Daoy (cell line): ENCODE measurements at places on chromosomes 6 and 20. TPM values are rescaled to one million over a fixed set of nuclear protein-coding genes. Genes with fewer than 3 reads are reported as not detected.

The TMC2 gene
- not detected in 2 replicates for total RNA-seq

The ADTRP gene
- 2.5 and 2.8 TPM in 2 replicates for total RNA-seq

The RAD21L1 gene
- 0.63 and 0.86 TPM in 2 replicates for total RNA-seq

The CDH26 gene
- 0.29 TPM in 1 of 2 replicates, not detected in the other for total RNA-seq

The MYB gene
- total RNA-seq, result 2.7 and 3.3 TPM in 2 replicates

The TUBB2B gene
- total RNA-seq, result 104 TPM in 2 replicates

The SYCP2L gene
- total RNA-seq, result 0.11 TPM in 1 of 2 replicates, not detected in the other

The DYNLT2 gene
- total RNA-seq, result 1.8 and 2.3 TPM in 2 replicates

The UBD gene
- total RNA-seq, result 2.8 and 10.1 TPM in 2 replicates

The SLC22A16 gene
- not detected in 2 replicates for total RNA-seq

The CCN6 gene
- total RNA-seq, result not detected in 2 replicates

The FOXP4 gene
- total RNA-seq, result 3.0 and 3.7 TPM in 2 replicates

The LTA gene
- total RNA-seq, result 0.11 TPM in 1 of 2 replicates, not detected in the other

The PRR18 gene
- total RNA-seq, result 3.2 TPM in 1 of 2 replicates, not detected in the other

The CALHM5 gene
- 2.7 and 3.2 TPM in 2 replicates for total RNA-seq

The NOTCH4 gene
- 2.3 and 3.2 TPM in 2 replicates for total RNA-seq

The FGD2 gene
- total RNA-seq, result not detected in 2 replicates

The PPP1R10 gene
- 29.5 and 30.1 TPM in 2 replicates for total RNA-seq

The SPO11 gene
- total RNA-seq, result not detected in 2 replicates

The TINAG gene
- total RNA-seq, result not detected in 2 replicates

The SAMD3 gene
- total RNA-seq, result not detected in 2 replicates

The PCIF1 gene
- 2.7 and 3.6 TPM in 2 replicates for total RNA-seq

The HBS1L gene
- total RNA-seq, result 126 and 141 TPM in 2 replicates

The TNFRSF6B gene
- 12.6 and 14.7 TPM in 2 replicates for total RNA-seq

The RNF39 gene
- 0.57 TPM in 1 of 2 replicates, not detected in the other for total RNA-seq

The ENTPD6 gene
- total RNA-seq, result 28.9 and 33.2 TPM in 2 replicates

The RBPJL gene
- total RNA-seq, result not detected in 2 replicates

The TBPL1 gene
- 69.7 and 70.2 TPM in 2 replicates for total RNA-seq

The HLA-DRB1 gene
- 0.34 and 0.63 TPM in 2 replicates for total RNA-seq

The ZC2HC1B gene
- total RNA-seq, result not detected in 2 replicates

The TFAP2C gene
- 4.5 and 7.7 TPM in 2 replicates for total RNA-seq

The CYP24A1 gene
- 0.46 and 1.0 TPM in 2 replicates for total RNA-seq

The TMEM217 gene
- total RNA-seq, result 0.12 and 0.40 TPM in 2 replicates

The SPATA25 gene
- total RNA-seq, result not detected in 2 replicates

The ZKSCAN8 gene
- total RNA-seq, result 11.9 and 16.3 TPM in 2 replicates

The TMEM244 gene
- total RNA-seq, result 2.7 TPM in 1 of 2 replicates, not detected in the other

The C6orf15 gene
- not detected in 2 replicates for total RNA-seq

The UBE2V1 gene
- total RNA-seq, result 31.9 and 35.8 TPM in 2 replicates

The STK35 gene
- 10.8 and 21.7 TPM in 2 replicates for total RNA-seq

The SLC44A4 gene
- total RNA-seq, result not detected in 2 replicates

The HTR1E gene
- not detected in 2 replicates for total RNA-seq

The KCNK16 gene
- total RNA-seq, result not detected in 2 replicates

The LRRC1 gene
- 12.2 and 13.1 TPM in 2 replicates for total RNA-seq

The RIPPLY2 gene
- 5.1 and 5.4 TPM in 2 replicates for total RNA-seq

The CTCFL gene
- 0.06 TPM in 1 of 2 replicates, not detected in the other for total RNA-seq

The BIRC7 gene
- total RNA-seq, result 0.51 and 1.7 TPM in 2 replicates

The GSS gene
- 79.0 and 90.2 TPM in 2 replicates for total RNA-seq

The SLC22A1 gene
- 0.23 and 2.8 TPM in 2 replicates for total RNA-seq

The SIGLEC1 gene
- total RNA-seq, result not detected in 2 replicates

The HLA-DQA1 gene
- 0.27 and 0.40 TPM in 2 replicates for total RNA-seq
